Islet precursor cell (in vitro differentiated cells): ENCODE measurements at places on chromosomes 11 and 22.

GRCh38 chr11:92954003-92954402 is 15.4 kb upstream of the MTNR1B start:
- no peak for DNase-seq

DNA sequence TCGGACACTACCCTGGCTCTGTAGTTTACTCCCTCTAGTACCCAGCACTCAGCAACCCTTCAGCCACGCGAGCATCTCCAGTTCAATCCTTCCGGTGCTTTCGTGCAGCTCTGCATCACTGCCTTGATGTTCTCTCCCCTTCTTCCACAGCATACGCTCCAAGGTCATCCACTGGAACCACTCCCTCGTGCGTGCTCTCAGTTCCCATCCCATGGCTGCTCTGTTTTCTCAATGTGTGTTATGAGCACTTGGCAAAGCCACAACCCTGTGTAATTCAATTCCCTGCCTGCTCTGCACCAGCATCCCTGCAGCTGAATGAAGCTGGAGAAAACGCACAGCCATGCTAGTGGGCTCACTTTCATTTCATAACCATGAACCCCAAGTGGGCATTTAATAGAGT is 38.5 kb upstream of the NFRKB start:
- no peak for DNase-seq

GRCh38 chr22:19933341-19934241 is 8.0 kb upstream of the COMT start:
- no peak for DNase-seq

DNA sequence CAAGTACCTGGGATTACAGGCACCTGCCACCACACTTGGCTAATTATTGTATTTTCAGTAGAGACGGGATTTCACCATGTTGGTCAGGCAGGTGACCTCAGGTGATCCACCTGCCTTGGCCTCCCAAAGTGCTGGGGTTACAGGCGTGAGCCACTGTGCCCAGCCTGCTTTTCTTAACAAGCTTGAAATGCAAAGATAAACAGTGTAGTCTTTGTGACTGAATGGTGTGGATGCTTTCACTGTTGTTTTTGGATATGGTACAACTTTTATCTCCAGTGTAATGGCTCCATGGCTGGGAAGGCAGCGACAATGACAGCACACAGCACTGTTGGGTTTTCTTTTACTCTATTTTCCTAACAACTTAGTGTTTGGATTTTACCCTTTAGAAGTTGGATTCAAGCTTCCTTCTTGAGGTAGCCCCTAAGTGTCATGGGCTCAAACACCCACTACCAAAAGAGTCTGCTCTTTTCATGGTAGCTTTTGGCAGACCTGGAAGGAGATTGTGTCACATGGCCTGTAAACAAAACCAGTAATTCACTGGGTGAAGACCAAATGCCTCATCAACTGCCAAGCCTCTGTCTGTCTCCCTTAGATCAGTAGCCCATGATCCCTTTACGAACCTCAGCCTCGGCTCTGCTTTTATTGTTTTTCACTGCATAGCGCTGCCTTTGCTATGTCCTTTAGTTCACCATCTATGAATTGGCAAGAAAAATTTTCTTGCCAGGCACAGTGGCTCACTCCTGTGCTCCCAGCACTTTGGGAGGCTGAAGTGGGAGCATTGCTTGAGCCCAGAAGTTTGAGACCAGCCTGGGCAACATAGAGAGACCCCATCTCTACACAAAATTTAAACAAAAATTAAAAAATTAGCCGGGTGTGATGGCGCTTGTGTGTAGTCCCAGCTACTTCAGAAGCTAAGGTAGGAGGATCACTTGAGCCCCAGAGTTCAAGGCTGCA is 6.4 kb downstream of the VPS51 start:
- DNase-seq, result no peak

GRCh38 chr11:81987829-81988472 is 745.7 kb downstream of the FAM181B start:
- DNase-seq, result no peak

DNA sequence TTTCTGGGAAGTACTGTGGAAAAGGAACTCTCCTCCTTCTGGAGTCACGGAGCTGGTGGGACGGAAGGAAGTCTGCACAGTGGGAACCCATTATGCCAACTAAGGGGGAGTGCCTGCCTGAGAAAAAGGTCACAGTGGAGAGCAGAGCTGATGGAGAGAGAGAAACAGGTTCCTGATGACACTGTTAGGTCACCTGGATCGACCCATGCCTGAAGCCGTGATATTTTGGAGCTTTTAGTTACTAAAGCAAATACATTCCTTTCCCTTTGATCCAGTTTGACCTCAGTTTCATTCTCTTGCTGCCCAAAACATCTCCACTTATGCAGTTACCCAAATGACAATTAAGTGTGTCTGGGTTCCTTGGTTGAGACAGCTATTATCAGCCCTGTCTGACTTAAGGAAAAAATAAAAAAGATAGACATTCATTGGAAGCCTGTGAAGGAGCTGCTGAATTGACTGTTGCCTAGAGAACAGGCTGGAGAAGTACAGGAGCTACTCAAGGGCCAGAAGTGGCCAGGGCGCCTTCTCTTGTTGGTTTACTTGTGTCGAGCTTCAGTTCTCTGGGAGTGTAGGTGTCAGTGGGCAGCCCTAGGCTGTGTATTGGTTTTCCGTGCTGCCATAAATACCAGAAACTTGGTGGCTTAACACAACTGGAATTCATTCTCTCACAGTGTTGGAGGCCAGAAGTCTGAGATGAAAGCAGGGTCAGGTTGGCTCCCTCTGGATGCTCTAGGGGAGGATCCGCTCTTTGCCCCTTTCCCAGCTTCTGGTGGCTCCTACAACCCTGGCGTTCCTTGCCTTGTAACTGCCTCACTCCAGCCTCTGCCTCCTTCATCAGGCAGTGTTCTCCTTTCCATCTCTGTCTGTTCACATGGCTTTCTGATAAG is 13.6 kb downstream of the MRGPRD start:
- DNase-seq, result no peak

DNA sequence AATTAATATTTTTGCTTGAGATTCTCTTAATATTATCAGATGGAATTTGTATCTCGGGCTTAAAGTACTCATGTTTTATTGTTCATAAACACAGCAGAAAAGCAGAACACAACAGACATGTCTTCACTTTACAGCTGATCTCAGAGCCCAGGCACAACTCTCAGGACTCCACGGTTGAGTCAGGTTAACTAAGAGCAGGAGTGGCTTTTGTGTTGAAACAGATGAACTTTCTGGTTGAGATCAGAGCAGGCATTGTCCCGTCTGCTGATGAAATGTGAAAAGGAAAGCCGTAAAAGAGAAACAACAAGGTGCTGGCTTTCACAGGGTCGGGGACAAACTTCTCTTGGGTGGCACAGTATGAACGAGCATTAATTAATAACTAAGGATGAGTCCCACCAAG is 49.0 kb downstream of the JHY start:
- no peak for DNase-seq

- no peak for DNase-seq
These were observed 456 bp upstream of the SPI1 start for GRCh38 chr11:47378836-47379170.

GRCh38 chr22:22856885-22857606 is 30.6 kb upstream of the IGLL5 start:
- no peak for DNase-seq

DNA sequence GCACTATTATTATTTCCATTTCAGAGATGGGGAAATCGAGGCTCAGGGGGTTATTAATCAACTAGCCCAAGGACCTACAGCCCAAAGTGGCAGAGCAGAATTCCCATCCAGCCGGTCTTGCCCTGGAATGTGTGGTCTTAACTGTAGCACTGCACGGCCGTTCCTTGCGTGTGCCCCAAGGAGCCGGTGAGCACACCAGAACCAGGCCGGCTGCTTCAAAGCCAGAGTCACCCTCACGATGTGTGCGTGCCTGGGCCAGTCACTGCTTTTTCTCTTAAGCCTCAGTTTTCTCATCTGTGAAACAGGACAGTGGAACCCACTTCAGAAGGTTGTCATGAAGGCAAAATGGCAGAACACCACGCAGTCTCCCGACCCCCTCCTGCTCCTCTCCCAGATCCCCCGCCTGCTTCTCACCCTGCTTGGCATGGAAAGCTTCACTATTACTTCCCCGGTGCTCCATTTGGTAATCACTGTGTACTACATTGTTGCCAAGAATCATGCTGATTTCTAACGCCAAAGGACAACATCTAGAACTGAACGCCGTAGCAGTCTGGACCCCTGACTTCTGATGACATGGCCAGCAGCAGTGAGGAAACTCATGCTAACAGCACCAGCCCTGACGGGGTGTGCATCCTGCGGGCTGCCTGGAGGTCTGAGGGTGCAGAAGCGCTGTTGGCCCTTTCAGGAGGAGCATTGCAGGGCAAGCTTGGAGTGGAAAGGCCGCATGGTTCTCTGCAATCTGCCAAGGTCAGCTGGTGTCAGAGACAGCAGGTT is 106.8 kb upstream of the B3GAT1 start:
- no peak for DNase-seq

DNA sequence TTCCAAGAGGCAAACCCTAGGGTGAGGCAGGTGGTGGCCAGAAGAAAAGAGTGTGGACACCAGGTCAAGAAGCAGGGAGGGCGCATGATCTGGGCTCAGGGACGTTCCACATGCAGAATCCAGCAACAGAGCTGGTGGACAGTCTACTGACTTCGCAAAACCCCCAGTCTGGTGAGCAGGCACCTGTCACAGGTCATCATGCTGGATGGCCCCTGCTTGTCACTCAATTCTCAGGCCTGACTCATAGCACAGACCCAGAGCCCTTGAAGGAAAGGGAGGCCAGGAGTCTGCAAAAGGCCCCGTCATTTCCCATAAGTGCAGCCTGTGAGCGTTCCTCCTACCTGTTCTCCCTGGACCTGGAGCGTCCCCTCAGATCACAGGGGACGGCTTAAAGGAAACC is 18.2 kb downstream of the APOL4 start:
- DNase-seq, result peak; percentile 29

- peak; percentile 83 for DNase-seq
These were observed 19.3 kb downstream of the EIF3F start for GRCh38 chr11:8006349-8006977.

GRCh38 chr11:78351193-78351592 is 66.4 kb downstream of the GAB2 start:
- DNase-seq, result no peak

GRCh38 chr11:47175746-47176327 is 842 bp downstream of the ARFGAP2 start:
- DNase-seq, result no peak

- DNase-seq, result peak; percentile 24
These were observed 23.3 kb downstream of the SAMM50 start for GRCh38 chr22:43978558-43978957.

GRCh38 chr11:11010624-11011127 is 152.8 kb upstream of the ZBED5 start:
- DNase-seq, result peak; percentile 84

- DNase-seq, result no peak
These were observed 20.5 kb upstream of the EXPH5 start for GRCh38 chr11:108614086-108614485.

- no peak for DNase-seq
These were observed 70.8 kb upstream of the USP47 start for GRCh38 chr11:11770921-11771486.

DNA sequence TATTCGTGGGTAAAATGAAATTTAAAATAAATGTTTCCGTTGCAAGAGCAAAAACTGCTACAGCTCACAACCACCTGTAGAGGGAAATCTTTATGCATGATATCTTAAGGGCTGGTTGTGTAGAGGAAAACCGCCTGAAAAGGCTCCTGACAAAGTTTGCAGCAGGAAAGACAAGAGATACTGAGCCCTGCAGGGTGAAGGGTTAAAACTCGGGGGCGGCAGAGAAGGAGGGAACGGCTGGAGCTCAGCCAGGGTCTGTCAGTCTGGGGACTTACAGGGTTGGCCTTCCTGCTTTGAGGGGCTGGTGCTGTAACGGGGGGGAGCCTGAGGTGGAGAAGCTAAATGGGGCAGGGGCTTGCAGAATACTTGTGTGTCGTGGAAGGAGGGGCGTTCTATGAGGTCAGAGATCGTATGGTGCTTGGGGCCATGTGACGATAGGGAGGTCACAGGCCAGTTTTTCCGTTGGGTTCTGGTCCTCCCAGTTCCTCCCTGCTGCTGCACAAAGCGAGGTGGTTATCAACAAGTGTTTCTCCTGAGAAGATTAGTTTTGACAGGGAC is 122.9 kb upstream of the HSD17B12 start:
- no peak for DNase-seq

DNA sequence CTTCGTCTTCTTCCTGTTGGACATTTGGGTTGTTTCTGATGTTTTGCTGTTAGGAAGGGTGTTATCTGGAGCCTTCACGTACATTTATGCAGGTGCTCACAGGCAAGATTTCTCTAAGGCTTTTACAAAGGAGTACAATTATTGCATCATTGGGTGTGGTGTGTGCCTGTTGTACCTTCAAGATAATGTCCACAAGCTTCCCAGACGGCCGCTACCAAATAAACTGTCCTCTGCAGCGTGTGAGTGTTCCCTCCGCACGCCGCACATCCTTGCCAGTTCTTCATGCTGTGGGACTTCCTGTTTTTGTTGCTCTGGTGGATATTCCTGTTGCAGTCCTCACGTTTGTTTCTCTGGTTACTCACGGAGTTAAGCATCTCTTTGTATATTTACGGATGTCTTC is 133.3 kb downstream of the TBC1D22A start:
- DNase-seq, result no peak

DNA sequence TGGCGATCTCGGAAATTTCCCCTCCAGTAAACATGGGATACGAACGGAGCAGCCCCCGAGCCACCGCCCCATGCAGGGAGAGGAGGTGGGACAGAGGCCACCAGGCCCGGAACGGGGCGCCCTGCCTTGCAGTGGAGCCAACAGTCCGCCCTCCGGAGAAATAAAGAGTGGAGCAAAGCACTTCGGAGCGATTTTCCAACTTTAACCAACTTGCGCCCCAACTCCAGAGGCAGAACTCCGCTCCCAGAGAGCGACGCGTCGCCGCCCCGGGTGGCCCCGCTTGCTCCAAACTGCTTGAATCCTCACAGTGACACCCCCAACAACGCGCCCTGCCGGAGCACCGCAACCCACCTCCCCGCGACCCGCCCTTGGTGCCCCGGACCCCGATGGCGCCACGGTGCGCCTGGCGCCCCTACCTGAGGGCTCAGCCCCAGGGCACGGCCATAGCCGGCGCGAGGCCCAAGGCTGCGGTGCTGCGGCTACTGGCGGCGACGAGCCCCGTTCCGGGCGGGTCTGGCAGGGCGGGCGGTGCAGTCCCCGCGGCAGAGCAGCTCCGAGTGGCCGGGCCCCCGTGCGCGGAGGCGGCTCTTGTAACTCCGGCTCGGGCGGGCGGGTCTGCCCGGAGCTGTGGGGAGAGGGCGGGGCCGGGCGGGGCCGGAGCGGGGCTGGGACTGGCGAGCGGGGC is at the start of gene AHNAK:
Gene AHNAK, minus strand, starts transcription at position 563 of the 685 bp plus-strand sequence. CDS start 10,708 bp downstream, outside the sequence.
- peak; percentile 92 for DNase-seq

GRCh38 chr22:36369922-36370791 is 17.6 kb downstream of the MYH9 start:
- DNase-seq, result peak; percentile 77

- peak; percentile 75 for DNase-seq
These were observed 15.8 kb downstream of the CYB5R2 start for GRCh38 chr11:7657306-7658025.

GRCh38 chr22:33831207-33831606 is 89.1 kb downstream of the LARGE1 start:
- no peak for DNase-seq
